Stimulated activated CD4-positive, alpha-beta T cell treated with anti-CD3 and anti-CD28 coated beads, Interleukin-15, amount 100 ng/mL, for 1 hour (primary cell): ENCODE measurements at places on chromosomes 2 and 18.

DNA sequence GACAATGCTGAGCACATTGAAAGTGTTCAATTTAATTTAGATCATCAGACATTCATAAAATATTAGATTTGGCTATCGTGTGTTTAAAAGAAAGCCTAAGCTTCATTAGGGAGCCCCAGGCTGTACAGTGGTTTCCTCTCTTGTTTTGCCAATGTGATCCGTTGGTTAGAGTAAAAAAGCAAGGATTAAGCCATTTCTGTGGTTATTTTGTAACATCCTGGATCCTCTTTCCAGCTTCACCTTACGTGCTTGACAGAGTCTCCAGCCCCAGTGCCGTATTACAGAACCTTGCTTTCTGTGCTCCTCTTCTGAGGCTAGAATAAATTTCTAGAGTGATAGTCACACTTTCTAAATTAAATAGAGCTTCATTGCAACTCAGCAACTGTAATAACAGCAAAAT is 289.3 kb upstream of the LINC00305 start:
- DNase-seq: no peak

DNA sequence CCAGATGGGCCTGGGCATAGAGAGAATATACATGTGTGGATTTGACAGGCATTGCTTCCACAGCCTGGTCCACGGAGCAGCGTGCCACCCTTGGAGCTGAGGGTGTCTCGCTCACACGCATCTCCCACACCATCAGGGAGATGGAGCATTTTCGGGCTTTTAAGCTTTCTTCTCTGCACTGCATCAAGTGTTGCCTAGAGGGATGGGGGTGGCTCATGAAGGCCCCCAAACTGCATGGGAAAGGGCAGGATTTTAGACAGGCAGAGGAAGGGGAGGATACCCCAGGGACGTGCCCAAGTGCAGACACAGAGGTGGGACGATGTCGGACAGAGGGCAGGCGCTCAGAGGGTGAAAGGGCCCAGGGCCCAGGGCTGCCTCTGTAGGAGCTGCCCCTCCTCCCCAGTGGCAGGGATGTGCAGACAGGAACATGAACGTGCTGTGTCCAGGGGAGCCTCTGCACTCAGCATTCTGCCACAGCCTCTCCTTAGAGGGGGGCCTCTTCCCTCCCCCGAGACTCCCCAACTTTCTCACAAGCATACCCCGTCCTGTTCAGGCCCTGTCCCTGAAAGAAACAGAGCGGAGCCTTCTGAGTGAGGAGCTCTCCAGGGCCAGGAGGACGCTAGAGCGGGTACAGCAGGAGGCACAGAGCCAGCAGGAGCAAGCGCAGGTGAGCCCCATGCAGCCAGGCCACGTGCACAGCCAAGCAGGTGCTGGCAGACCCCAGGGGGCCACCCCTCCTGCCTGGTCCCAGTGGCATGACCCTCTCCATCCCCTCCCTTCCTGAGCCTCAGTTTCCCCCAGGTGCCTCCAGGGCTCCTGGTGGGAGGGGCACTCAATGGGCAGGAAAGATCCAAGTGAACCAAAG is 42.9 kb upstream of the SNED1 start:
- no peak for DNase-seq

GRCh38 chr2:200087451-200087850 is 132.1 kb downstream of the MAIP1 start:
- DNase-seq: no peak

- DNase-seq: no peak
Observed at GRCh38 chr18:28123401-28124030, 53.4 kb downstream of the CDH2 start.

DNA sequence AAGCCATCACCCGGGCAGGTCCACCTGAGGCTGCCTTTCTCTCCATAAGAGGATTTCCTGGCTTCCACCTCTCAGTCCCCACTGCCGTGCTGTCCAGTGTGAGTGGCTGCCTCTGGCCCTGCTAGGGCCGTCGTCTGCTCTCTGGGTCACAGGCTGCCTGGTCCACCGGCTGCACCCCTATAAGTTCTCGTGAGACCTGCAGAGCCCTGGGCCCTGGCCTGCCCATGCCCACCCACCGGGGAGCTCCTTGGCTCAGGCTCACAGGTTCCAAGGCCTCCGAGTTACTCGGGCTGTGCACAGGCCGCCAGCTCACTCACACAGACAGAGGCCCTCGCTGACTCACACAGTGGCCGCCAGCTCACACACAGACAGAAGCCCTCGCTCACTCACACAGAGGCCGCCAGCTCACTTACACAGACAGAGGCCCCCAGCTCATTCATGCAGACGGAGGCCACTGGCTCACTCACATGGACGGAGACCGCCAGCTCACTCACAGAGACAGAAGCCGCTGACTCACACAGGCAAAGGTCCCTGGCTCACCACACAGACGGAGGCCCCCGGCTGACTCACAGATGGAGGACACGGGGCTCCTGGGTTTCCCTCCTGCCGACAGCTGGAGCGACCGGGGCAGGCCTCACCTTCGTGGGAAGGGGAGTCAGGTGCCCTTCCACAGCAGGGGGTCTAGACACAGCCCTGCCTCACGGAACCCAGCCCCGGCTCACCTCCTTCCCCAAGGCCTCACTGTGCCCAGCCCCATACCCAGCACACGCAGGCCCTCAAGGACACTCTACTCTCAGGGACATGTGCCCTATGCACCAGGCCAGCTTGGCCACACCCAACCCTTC is 334.1 kb upstream of the MYT1L start:
- no peak for DNase-seq

- no peak for DNase-seq
Observed at GRCh38 chr2:147001061-147001460, 843.8 kb upstream of the ACVR2A start.

- DNase-seq: no peak
Observed at GRCh38 chr18:71707400-71707799, 836.7 kb downstream of the CBLN2 start.

- DNase-seq: no peak
Observed at GRCh38 chr2:634041-634440, 43.2 kb downstream of the TMEM18 start.

GRCh38 chr2:237639052-237639835 is 11.9 kb downstream of the LRRFIP1 start:
- no peak for DNase-seq

DNA sequence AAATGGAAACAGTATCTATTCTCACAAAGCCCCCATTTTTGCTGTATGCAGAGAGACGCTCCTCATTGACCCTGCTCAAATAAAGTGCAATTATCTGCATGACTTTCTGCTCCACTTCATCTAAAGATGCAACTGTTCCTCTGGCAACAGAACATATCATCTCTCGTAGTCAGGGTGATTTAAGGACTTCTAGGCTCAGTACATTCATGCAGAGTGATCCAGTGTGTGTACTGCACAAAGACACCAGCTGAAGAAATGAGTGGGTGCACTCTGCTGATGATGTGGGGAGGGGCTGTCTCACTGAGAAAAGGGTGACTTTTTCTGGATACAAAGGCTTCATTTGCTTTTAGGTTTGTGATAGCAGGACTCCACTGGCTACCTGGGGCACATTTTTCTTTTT is 355.2 kb downstream of the GALNT13 start:
- no peak for DNase-seq

GRCh38 chr2:43324259-43325106 is 98.1 kb upstream of the ZFP36L2 start:
- no peak for DNase-seq

DNA sequence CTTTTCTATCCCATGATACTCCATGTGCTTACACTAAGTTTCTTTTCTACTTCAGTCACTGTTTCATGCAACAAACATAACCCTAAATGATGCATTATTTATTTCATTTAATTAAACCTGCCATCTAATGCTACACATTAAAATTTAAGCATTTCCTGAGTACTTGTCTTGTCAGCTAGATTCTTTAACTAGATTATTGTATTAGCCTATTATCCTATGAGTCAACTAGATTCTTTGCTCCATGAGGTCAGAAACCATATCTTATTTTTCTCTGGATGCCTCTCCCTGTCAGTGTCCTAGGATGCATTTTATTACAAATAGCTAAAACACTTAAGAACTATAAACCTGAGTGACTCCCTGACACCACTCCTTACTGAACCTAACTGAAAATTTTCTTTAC is 652.4 kb downstream of the SLC4A3 start:
- no peak for DNase-seq

DNA sequence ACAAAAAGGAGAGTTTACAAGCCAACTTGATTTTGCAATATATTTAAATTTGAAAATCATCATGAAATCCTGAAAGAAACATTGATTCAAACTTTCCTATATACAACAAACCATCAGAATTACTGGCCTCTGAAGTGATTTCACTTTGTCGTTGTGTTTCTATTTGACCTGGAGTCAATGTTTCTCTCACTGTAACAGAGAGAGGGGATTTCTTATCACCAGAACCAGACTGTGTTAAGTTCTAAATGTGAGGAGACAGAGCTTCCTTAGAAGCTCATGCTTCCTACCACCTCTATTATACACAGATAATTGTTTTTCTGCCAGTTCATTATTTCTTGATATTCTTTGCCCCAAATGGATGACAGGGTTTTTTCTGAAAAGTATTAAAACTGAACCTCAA is 245.0 kb upstream of the RND3 start:
- DNase-seq: no peak

DNA sequence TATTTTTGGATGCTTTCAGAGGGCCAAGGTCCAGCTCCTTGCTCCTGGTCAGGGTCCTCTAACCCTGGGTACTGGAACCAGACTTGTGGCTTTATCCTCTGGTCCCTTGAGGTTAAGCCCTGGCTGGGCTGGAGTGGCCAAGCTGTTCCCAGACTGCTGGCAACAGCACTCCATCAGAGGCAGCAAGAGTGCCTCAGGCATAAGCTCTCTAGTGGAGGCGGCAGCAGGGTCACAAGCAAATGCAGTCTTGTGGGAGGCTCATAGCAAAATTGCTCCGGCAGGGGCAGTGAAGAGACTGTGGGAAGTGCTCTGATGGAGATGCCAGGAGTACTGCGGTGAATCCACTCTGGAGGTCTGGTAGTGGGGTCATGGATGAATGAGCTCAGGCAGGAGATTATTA is 128.9 kb upstream of the OTOS start:
- no peak for DNase-seq

- DNase-seq: peak; percentile 11
Observed at GRCh38 chr2:175180701-175181103, 808 bp downstream of the ATP5MC3 start.

DNA sequence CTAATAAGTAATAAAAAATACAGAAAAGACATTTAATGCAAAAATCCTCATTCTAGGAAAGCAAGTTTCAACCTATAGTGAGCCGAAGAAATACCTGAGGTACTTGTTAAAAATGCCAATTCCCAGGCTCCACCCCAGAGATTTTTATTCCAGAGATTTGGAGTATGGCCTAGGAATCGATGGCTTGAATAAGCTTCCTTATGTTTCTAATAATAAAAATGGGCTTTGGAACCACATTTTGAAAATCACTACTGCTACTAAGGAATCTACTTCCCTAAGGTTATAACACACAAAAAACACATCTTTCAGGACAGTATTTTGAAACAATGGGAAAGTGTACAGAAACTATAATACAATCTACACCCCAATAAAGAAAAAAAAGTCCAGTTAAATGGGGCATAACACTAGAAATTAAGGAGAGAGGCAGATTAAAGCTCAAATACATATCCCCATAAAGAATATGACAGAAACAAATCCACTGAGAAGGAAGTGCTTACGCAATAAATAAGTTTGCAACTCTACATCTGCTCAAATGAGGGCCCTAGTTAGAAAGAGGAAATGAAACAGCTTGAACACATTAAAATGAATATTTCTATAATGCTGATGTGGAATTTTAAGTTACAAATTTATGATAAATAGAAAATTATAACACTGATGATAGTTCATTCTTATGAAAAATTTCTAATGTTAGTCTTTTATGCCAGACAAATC is 103.7 kb downstream of the EPB41L3 start:
- no peak for DNase-seq

DNA sequence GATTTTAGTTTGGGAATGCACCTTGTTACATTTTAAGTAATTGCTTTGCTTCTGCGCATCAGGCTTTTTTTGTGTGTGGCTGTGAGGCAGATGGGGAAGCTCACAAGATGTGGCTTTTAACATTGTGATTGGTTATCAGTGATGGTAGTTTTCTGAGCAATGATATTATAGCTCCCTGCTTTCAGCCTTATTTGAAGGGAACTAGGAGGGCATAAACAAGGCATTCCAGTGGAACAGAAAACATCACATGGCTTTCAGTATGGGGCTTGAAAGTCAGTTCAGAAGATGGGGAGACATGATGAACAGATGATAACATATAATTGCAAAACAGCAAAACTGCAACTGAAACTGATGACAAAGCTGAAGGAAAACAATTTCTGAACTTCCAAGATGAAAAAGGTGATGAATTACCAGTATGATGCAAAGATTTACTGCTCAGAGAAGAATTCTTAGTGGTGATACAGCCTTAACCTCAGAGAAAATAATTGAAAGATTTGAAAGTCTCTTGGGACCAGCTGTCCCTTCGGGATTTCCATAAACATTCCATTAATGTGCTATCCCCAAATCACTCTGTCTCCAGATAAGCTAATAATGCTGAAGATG is 439.7 kb downstream of the RND3 start:
- DNase-seq: no peak

DNA sequence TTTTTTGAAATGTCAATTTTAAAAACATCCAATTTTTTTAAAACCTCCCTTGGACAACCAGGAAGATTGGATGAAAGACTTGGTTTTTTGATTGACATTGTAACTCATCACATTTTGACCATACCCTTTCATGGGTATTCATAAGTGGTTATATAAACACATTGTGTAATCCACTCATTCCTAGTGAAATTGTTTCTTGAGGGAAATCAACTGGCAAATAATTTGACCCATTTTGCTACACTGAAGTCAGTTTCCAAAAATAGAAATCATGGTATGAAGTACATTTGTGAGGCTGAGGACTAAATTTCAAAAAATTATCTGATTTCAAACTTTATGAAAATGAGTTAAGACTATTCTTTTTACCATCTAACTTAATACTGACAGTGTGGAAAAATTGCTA is 31.5 kb downstream of the FBXO48 start:
- DNase-seq: no peak

- DNase-seq: no peak
Observed at GRCh38 chr2:218780046-218780445, 1.9 kb upstream of the CYP27A1 start.

- no peak for DNase-seq
Observed at GRCh38 chr2:100802066-100802465, 17.9 kb upstream of the NPAS2 start.

DNA sequence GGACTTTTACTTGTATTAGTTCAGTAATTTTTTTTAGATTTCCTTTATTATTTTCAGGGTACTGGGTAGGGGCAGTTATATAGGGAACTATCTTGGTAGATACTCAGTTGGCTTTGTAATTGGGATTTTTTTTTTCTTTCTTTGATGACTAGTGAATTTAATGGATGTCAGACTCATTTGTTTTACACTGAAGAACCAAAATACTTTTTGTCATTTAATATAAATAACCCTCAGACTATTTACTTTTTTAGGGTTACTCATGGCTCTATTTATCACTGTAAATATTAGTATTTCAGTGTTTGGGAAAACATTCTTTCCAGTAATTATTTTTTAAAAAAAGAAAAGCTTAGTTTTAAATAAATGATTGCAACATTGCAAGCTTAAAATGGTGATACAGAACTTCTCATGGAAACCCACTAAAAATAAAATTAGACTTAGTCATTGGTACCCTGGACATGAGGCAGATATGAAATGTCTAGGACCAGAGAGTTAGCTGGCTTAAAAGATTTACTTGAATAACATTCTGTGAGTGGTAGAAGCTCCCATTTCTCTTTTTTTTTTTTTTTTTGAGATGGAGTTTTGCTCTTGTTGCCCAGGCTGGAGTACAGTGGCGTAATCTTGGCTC is 74.4 kb upstream of the CYP20A1 start:
- no peak for DNase-seq
